ENCODE measurements at places on chromosomes 6 and 20.

GRCh38 chr20:53036992-53037391 is 64.8 kb downstream of the TSHZ2 start:
- DNase-seq, result no peak

- DNase-seq, result no peak
These were observed 16.2 kb upstream of the IRAK1BP1 start for GRCh38 chr6:78851156-78851555.

- no peak for DNase-seq
These were observed 119.5 kb downstream of the ARHGAP18 start for GRCh38 chr6:129590408-129591022.

GRCh38 chr20:17595856-17596255 is 26.0 kb downstream of the DSTN start:
- no peak for DNase-seq

- no peak for DNase-seq
These were observed 113.3 kb downstream of the SLC16A10 start for GRCh38 chr6:111200350-111201243.

GRCh38 chr6:84623956-84624680 is 140.3 kb downstream of the TBX18 start:
- no peak for DNase-seq

GRCh38 chr20:46013829-46014516 is 5.3 kb downstream of the MMP9 start:
- no peak for DNase-seq

DNA sequence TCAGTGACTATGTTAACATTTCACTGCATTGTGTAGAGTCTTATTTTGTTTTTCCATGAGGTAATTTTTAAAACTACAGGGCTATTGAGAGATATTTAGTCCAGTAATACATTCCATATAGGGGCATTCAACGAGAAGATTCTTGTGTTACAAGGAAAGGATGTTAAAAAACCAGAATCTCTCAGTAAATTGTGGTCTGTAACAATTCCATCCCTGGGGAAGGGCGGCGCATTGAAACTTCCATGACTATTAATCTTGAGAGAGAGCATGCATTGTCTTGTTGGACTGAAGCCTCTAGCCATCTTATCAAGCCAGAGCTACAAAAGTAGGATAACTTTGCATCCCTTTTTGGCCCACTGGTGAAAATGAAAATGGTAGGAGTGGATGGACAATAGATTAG is 119.7 kb downstream of the BCKDHB start:
- DNase-seq, result no peak

- DNase-seq, result no peak
These were observed 43.0 kb upstream of the CCND3 start for GRCh38 chr6:41984623-41985022.

DNA sequence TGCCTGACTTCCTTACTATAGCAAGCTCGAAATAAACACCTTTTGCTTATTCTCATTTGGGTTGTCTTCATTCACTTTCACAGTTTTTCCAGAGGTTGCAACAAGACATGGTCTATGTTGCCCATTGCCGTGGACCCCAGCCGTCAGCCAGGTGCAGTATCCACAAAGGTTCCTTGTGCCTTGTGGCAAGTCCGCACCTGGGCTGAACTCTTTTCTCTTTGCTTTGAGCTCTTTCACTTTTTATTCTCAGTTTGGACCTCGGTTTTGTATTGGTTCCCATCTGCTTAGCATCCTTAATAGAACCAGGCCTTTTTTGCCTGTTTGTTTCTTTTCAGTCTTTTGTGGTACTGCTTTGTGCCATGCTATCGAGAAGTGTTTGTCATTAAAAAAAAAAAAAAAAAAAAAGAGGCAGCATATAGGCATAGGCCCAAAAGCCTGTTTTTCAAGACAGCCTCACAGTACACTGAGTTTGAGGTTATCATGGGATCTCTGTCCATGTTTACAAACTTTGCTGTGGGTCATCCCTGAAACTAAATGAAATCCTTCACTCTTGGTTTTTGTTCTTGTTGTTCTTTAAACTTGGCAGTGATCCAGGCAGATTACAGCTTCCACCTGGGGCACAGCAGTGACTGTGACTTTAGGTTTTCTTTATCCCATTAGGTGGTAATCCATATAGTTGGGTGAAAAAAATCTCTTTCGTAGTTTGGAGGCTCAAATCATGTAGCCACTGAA is 33.3 kb downstream of the GSTA3 start:
- DNase-seq, result no peak

GRCh38 chr6:92977018-92977417 is 442.3 kb downstream of the EPHA7 start:
- DNase-seq, result no peak

DNA sequence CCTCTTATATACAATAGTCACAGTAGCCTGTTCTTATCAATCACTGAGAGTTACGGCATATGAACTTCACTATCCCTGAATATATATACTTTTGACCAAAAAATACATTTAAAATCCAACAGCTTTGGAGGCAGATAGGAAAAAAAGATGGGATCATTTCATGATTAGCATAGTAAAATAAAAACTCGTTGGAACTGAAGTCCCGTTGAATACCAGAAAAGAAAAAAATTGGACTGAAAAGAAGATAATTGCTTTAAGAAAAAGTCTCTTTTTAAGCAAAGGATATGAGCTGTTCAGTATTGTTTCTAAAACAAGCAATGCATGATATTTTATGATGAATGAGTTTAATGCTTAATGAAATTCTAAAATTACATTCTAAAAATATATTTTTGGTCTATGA is 4.4 kb upstream of the FILIP1 start:
- no peak for DNase-seq

DNA sequence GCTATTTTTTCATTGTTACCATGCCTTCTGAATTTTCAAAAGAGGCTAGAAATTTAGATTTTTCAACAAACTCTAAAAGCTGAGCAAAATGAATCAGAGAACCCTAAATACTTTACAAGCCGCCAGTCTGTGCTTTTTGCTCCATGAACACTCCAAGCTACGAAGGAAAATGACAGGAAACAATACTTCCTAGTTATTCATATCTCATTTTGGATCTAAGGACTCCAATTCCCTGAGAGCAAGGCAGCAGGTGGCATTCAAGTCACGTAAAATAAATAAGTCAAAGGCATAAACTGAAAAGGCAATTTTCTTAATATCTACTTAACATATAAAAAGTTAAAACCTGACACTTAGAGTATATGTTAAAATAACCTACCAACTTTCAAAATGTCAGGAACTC is 50.6 kb downstream of the PDSS2 start:
- no peak for DNase-seq

DNA sequence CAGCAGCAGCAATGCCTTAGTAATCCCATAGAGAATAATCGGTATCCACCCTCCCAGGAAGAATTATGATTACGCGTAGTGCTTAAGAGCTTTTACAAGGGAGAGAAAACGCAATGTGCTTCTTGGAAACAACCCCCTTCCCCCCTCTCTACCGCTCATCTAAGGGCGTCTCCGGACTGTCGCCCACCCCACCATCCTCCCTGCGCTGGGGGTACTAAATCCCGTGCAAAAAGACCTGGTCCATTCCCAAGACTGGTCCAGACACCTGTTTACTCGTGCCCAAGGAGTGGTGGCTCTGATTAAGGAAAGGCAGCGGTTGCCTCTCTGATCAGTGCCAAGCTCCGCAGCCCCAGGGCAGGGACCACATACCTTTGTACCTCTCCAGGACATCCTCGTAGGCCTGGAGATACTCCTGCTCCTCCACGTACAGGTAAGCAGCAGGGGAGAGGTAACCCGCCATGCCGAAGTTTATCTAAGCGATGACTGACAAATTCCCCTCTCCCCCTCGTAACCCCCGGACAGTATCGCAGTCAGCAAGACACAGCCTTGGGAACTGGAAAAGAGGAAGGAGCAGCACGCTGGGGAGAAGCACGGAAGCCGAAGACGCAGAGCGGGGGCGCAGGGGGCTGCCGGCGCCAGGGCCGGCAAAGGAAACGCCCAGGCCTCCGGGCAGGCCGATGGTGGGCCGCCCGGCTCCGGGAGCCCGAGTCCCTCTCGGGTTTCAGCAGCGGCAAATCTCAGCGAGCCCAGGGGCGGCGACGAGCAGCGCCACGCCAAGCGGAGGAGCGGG is 112.0 kb upstream of the BEND6 start:
- DNase-seq, result peak; percentile 65

DNA sequence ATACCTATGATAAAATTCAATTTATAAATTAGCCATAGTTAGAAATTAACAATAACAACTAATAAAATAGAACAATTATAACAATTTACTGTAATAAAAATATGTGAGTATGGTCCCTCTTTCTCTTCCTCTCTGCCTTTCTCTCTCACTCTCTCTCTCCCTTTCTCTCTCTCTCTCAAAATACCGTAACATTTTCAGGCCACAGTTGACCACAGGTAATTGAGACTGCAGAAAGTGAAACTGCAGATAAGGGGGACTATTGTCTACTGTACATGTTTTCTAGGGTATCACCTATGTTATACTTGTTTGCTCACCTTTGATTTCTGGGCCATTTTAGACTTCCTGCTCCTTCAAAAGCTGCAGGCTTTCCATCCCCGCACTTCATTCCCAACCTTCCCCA is 46.8 kb downstream of the LY86 start:
- DNase-seq, result no peak

DNA sequence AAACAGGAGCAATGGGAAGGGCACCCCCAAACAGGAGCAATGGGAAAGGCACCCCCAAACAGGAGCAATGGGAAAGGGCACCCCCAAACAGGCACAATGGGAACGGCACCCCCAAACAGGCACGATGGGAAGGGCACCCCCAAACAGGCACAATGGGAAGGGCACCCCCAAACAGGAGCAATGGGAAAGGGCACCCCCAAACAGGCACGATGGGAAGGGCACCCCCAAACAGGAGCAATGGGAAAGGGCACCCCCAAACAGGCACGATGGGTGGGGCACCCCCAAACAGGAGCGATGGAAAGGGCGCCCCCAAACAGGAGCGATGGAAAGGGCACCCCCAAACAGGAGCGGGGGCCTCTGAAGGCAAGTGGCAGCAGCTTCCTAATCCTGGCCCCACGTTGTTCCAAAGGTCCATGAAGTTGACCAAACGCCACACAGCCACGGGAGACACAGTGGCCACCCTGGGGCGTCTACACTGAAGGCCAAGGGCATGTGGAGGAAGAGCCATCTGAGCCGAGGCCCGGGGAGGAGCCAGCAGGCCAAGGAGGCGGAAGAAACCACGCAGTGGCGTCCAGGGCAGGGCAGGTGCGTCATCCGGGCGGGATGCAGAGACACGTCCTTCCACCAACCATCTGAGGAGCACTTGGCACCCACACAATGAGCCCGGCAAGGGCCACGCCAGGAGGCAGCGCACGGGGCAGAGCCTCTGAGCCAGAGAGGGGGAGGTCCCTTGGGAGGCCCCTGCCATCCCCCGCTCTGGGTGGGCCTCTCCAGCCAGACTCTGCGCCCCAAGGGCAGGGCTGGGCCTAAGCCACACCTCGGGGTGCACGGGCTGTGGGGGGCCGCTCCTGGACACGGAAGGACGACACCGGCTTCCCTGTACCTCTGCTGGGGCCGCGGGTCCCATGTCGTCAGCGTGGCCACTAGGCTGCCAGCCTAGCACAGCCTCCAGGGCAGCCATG is 21.5 kb upstream of the NTSR1 start:
- no peak for DNase-seq

- DNase-seq, result no peak
These were observed 42.9 kb downstream of the NHSL1 start for GRCh38 chr6:138456401-138456790.

GRCh38 chr6:39003072-39003471 is 45.5 kb upstream of the GLP1R start:
- no peak for DNase-seq

DNA sequence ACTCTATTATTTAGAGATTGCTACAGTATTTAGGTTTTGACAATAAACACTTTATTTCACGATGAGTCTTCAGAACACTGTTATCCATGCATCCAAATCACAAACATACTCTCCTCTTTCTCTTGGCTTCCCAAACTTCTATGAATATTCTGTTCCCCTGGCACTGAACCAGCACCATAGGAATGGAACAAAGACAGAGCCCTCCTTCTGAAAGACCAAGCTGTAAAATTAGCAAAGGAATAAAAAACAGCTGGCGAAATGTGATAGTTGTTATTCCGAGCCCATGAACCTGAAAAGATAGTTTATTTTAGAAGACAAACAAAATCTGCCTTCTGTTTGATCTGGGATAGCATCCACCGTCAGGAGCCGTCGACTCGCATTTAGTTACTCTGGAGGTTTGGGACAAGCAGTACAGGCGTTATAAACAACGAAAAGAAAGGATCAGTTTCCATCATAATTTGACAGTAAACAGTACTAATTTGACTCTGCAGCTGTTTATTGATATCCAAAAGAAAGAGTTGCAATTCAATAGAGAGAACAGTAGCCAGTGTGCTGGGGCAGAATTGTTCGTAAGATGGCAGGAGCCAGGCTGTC is 161.4 kb downstream of the CLIC5 start:
- DNase-seq, result no peak

Measured in brain (organoid and tissue), 16 donors.